T-cell (primary cell): ENCODE measurements at places on chromosomes 2 and 18. TPM values are rescaled to one million over a fixed set of nuclear protein-coding genes. Genes with fewer than 3 reads are reported as not detected.

PDCD1 gene
- 6.8 TPM for total RNA-seq

CCDC142 gene
- total RNA-seq: 58.5 TPM

IL36A gene
- total RNA-seq: 0.58 TPM

DSG1 gene
- not detected for total RNA-seq

DPP10 gene
- total RNA-seq: not detected

GRCh38 chr2:45541450-45541849 is 69.6 kb downstream of the SRBD1 start:
- no peak for DNase-seq
- H3K27me3 ChIP-seq: no peaks in the 10 kb centered on the region
- H3K27ac ChIP-seq: no peak overlapping the region

GRCh38 chr2:15082105-15083058 is 449.9 kb downstream of the LRATD1 start:
- H3K27ac ChIP-seq: no peak overlapping the region
- H3K36me3 ChIP-seq: no peaks in the 10 kb centered on the region
- no peak overlapping the region for H3K4me3 ChIP-seq
- H3K4me1 ChIP-seq: no peaks in the 10 kb centered on the region
- DNase-seq: no peak

GRCh38 chr18:62758591-62758990 is 43.2 kb downstream of the PHLPP1 start:
- no peaks in the 10 kb centered on the region for H3K4me1 ChIP-seq
- no peak overlapping the region for H3K27ac ChIP-seq
- H3K4me3 ChIP-seq: no peak overlapping the region
- no peaks in the 10 kb centered on the region for H3K27me3 ChIP-seq
- no peak for DNase-seq
- no peaks in the 10 kb centered on the region for H3K36me3 ChIP-seq

GRCh38 chr2:95025406-95026319 is at the start of gene MAL:
Gene MAL (plus strand): TSS chr2:95025708. CDS start chr2:95025793, 85 bp downstream.
- H3K27ac ChIP-seq: peak within 1 kb of the TSS; percentile 52
- peak; percentile 51 for DNase-seq
- peaks cover 27% of the 10 kb centered on the region for H3K27me3 ChIP-seq
- peaks cover 4% of the 10 kb centered on the region for H3K36me3 ChIP-seq

GRCh38 chr18:65016631-65017371 is 734.0 kb upstream of the CDH7 start:
- no peak overlapping the region for H3K4me3 ChIP-seq
- H3K27ac ChIP-seq: no peak overlapping the region
- DNase-seq: no peak

- H3K36me3 ChIP-seq: peaks cover 26% of the 10 kb centered on the region
- no peak for DNase-seq
- no peak overlapping the region for H3K4me3 ChIP-seq
- H3K27me3 ChIP-seq: no peaks in the 10 kb centered on the region
- no peaks in the 10 kb centered on the region for H3K4me1 ChIP-seq
Observed at GRCh38 chr2:15281681-15282080, 279.5 kb downstream of the NBAS start.

DNA sequence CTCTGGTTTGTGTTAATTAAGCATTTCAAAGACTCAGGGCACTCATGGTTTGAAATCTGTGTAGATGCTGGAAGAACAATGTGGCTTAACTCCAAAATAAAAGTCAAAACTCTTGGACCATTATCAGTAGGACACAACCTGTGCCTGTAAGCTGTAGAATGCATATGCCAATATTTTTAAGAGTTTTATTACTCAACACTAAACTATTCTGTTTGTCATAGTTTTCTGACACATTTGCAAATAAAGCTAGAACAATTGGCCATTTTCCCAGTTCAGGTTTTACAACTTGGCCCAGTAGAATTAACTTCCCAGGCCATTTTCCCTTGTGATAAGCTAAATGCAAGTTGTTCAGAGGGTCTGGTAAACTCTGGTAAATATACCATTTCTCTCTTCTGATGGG is 713.1 kb downstream of the CBLN2 start:
- no peaks in the 10 kb centered on the region for H3K27me3 ChIP-seq
- no peak for DNase-seq
- no peaks in the 10 kb centered on the region for H3K4me1 ChIP-seq
- H3K27ac ChIP-seq: no peak overlapping the region

DNA sequence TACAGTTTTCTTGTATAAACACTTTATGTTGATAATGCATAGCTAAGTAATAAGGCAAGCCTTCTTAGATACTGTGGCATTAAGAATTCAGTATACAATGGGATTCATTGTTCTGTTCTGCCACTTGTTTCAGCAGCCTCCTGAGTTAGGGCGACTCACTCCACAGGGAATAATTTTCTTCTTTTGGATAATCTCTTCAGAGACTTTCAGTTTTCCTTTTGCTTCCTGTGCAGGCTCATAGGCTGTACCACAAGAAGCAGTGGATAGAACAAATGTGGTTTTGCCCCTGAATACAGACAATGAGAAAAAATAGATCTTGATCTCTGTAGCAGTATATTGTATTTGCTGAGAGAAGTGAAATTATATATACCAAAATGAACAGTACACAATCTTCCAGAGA is 298.0 kb downstream of the ZNF407 start:
- H3K36me3 ChIP-seq: no peaks in the 10 kb centered on the region
- H3K27ac ChIP-seq: no peak overlapping the region
- H3K4me1 ChIP-seq: no peaks in the 10 kb centered on the region
- no peaks in the 10 kb centered on the region for H3K27me3 ChIP-seq
- H3K4me3 ChIP-seq: no peak overlapping the region

DNA sequence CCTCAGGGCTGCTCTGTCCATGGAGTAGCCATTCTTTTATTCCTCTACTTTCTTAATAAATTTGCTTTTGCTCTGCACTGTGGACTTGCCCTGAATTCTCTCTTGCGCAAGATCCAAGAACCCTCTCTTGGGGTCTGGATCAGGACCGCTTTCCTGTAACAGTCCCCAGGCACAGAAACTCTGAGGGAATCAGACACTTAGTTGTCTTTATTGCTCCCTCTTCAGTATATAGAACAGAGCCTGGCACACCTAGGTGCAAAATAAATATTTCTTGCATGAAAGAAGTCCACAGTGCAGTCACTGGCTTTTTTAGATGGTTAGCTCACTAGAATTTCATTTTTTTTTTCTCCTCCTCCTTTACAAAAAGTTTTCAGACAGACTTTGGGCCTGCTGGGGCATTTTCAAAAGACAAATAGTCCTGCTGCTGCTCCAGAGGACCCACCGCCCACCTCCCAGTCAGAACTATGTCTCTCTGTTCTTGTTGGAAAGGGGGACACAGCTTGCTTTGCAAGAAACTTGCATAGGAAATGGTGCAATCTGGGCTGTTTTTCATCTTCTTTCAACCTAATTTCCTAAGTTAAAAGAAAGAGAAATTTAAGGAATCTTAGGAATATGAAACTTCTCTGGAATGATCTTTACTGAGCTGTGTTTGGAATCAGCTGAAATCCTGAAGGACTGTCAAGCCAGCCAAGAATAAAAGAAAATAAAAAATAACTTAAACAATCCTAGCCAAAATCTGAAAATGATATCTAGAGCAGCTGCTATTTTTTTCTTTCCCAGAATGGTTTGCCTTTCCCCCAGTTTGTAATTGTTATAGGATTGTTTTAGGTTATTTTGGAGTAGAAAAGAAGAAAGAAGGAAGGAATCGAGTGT is 31.7 kb upstream of the MAP4K3 start:
- no peak overlapping the region for H3K27ac ChIP-seq
- DNase-seq: no peak
- H3K36me3 ChIP-seq: no peaks in the 10 kb centered on the region
- no peaks in the 10 kb centered on the region for H3K4me1 ChIP-seq
- no peak overlapping the region for H3K4me3 ChIP-seq
- no peaks in the 10 kb centered on the region for H3K27me3 ChIP-seq

GRCh38 chr2:186159101-186159500 is 327.0 kb upstream of the ZC3H15 start:
- no peak for DNase-seq
- H3K27me3 ChIP-seq: no peaks in the 10 kb centered on the region
- H3K27ac ChIP-seq: no peak overlapping the region
- no peaks in the 10 kb centered on the region for H3K36me3 ChIP-seq
- H3K4me3 ChIP-seq: no peak overlapping the region
- H3K4me1 ChIP-seq: no peaks in the 10 kb centered on the region

DNA sequence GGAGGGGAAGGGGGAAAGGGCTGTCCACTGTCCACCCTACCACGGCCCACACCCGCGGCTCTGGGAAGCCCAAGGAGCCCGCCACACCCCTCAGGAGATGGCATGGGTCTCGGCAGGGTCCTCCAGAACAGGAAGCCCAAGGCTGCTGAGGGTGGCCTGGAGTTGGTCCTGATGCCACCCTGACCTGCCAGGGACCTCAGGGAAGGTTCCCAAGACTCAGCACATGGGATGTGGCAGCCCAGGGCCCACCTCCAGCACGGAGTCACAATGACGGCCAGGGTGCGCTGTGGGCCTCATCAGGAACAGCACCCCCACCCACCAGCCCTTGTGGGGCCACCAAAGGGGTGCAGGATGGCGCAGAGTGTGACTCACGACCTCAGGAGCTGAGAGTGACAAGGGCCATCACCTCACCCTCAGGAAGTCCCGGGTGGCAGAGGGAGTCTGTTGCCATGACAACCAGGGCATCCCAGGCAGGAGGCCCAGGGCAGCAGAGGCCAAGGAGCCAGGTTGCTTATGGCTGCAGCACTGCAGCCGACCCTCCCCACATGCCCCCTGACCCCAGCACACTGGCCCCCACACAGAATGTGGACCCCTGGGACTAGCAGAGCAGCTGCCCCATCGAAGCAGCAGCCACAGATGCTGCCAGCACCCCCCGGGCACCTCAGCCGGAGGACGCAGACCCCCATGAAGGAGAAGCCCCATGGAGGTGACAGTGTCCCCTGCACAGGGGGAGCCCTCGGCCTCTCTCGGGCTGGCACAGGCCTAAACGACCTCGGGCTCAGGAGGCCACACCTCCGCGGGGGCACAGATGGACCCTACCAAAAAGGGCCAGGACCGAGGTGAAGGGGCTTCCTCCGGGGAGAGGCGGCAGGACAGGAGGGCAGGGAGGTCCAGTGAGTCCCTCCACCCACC is 34.3 kb downstream of the KIF1A start:
- no peaks in the 10 kb centered on the region for H3K4me1 ChIP-seq
- H3K27ac ChIP-seq: no peak overlapping the region
- no peak overlapping the region for H3K4me3 ChIP-seq

DNA sequence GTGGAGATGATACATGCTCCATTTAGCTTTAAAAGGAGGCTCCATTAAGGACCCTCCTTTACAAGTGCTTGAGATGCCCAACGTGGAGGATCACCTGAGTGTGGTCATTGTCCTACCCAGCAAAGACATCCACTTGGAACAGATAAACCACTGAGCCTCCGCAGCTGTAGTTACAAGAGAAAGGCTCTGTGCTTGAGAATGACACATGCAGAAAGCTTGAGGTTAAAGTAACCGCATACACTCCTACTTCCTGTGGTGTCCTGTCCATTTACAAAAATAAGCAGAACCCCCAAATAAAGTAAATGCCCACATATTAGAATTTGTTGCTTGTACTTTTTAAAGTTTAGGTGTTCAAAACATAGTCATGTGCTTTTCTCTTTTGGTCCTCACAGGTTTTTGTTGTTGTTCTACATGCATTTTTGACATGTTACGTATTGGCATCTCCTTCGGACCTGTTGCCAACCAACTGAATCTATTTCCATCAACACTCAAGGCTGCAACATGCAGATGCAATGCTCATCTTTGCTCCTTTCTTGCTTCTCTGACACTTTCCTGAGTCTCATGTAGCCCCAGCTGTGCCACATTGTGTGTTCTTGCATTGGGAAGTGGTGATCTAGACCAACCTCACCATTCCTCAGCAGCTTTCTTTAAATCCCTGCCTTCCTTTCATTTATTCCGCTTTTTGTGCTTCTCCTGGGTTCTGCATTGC is 56.0 kb downstream of the SERPINB7 start:
- no peak overlapping the region for H3K27ac ChIP-seq
- no peaks in the 10 kb centered on the region for H3K27me3 ChIP-seq

DNA sequence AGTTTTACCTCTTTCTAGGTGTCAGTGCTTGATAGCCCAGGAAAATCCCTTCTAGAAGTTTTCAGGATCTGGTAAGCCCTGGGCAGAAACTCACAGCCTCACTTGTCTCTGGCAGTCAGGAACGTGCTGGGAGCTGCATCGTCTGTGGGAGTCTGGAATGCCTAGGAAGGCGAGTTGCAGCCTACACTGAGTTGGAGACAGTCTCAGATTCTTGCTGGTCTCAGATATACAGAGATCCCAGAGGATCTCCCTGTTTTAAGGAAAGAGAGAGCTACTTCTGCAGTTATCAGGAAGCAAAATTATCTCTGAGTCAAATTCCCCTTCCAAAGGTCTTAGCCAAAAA is 104.4 kb upstream of the CDC42EP3 start:
- no peaks in the 10 kb centered on the region for H3K27me3 ChIP-seq
- H3K4me1 ChIP-seq: no peaks in the 10 kb centered on the region
- no peak overlapping the region for H3K4me3 ChIP-seq
- no peak for DNase-seq

GRCh38 chr18:42752916-42753315 is 362.6 kb downstream of the RIT2 start:
- H3K4me3 ChIP-seq: no peak overlapping the region
- no peaks in the 10 kb centered on the region for H3K27me3 ChIP-seq
- no peaks in the 10 kb centered on the region for H3K4me1 ChIP-seq
- H3K36me3 ChIP-seq: no peaks in the 10 kb centered on the region
- H3K27ac ChIP-seq: no peak overlapping the region
- DNase-seq: no peak

GRCh38 chr2:133734716-133735495 is 166.6 kb upstream of the NCKAP5 start:
- DNase-seq: no peak
- H3K4me3 ChIP-seq: no peak overlapping the region
- no peak overlapping the region for H3K27ac ChIP-seq
- no peaks in the 10 kb centered on the region for H3K27me3 ChIP-seq
- no peaks in the 10 kb centered on the region for H3K4me1 ChIP-seq
- no peaks in the 10 kb centered on the region for H3K36me3 ChIP-seq

DNA sequence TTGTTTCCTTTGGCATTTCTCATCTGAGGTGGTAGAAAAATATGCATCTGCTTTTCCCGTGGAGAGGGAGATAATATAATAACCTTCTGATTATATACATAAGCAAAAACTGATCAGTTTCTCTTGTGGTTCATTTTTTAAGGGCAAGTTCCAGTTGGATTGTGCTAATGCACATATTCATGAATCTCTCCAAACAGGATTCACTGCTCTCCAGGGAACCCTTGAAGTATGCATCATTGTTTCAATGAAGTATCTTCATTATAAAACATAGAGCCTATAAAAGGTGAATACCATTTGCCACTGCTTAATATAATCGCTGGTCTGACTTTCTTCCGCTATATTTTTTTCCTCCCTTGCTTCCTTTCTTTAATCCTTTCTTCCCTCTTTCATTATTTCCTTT is 384.7 kb downstream of the FIGN start:
- no peaks in the 10 kb centered on the region for H3K36me3 ChIP-seq
- no peak overlapping the region for H3K27ac ChIP-seq
- H3K4me3 ChIP-seq: no peak overlapping the region
- DNase-seq: no peak
